ENCODE measurements at places on chromosomes 12 and 14.

- peak; percentile 65 for DNase-seq
Measured at GRCh38 chr12:50249464-50250182, 33.7 kb downstream of the LIMA1 start.

DNA sequence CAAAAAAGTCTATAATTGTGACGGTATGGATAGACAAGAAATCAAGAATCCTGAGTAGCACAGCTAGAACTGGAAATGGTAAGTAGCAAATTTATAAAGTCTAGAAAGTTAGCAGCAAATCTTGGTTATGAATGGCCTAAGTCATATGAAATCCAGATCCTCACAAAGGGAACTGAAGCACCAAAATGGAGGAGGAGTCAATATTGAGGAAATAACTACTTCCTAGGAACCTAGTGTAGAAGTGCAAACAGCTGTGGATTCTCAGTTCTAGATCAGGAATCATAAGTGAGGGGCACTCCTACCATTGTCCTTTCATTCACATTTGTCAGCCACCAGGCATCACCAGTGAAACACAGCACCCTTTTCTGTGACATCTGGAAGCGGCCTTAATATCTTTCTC is 202.2 kb upstream of the DCN start:
- no peak for DNase-seq

DNA sequence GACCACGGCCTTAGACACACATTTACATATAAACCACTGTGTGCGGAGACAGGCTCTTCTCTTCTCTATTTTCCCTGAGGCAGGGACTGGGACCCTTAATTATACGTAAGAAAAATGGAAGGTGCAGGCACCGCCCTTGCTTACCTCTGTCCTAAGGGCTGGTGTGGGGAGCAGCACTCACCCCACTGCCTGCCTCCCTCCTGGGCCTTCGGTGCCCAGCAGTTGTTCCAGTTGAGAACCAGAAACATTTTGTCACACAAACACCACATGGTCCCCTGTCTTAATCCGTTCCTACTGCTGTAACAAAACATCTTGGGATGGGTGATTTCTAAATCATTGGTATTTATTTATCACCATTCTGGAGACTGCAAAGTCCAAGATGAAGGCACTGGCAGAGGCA is 192.7 kb upstream of the DIO3 start:
- DNase-seq, result no peak

GRCh38 chr12:83690465-83690864 is 1003.8 kb downstream of the TMTC2 start:
- DNase-seq, result no peak

DNA sequence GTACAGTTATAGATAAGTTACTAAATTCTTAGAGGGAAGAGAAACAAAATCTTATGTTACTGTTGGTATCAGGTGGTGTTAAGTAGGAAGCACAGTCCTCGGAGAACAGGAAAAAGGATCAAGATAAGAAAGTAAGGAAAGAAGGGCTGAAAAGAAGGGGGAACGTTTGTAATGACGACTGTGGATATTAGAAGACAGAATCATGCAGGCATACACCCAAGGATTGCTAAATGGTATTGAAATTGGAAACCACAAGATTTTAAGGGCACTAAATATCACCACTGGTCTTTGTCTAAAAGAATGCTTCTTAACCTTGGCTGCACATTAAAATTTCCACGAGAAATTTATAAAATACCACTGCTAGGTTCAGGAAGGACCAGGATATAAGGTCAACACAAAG is 34.1 kb upstream of the ERGIC2 start:
- DNase-seq, result no peak

DNA sequence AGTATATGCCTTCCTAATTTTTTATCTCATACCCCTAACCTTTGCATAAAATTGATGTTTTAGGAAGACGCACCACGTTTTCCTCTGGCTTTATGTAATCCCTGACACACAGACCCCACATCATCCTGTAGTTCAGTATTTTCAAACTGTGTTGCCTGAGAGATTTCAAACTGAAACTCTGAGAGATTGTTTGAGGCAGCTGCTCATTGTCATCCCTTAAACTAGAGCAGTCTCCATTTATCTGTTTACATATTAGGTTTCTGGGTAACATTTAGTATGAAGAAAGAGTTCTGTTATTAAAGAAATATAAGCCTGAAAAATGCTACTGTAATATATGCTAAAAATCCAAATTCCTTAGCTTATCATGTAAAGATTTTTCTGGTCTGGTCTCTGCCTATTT is 24.3 kb downstream of the MNAT1 start:
- no peak for DNase-seq

- no peak for DNase-seq
Measured at GRCh38 chr12:129558036-129558435, 345.8 kb downstream of the TMEM132D start.

DNA sequence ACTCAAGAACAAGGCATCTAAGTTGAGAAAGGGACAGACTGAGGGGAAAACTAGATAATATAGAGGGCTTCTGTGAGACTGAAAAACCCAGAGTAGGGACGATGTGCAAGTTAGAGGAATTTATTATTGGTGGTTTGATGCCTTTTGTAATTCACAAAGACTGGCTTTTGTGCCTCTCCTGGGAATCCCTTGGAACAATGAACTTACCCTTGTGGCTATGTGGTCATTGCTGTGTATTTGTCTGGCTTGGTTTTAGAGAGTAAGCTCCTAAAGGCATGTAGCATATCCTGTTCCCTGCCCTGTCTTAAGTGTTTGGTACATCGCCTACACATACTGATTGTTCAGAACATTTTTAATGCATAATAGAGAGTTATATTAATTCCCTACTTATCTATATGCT is 26.6 kb downstream of the DCN start:
- no peak for DNase-seq

- DNase-seq, result no peak
Measured at GRCh38 chr12:130858084-130858483, 13.8 kb upstream of the RAN start.

Measured in activated CD4-positive, alpha-beta T cell treated with anti-CD3 and anti-CD28 coated beads, Interleukin-2, Interleukin-6, amounts not matched to agents 100 ng/mL and 50 ng/mL, durations not matched to agents 16 hours and 8 hours (primary cell).